ENCODE measurements at places on chromosomes 3 and 15.
A peak's percentile ranks its signal among the peaks of the same experiment; 100 is the strongest.

DNA sequence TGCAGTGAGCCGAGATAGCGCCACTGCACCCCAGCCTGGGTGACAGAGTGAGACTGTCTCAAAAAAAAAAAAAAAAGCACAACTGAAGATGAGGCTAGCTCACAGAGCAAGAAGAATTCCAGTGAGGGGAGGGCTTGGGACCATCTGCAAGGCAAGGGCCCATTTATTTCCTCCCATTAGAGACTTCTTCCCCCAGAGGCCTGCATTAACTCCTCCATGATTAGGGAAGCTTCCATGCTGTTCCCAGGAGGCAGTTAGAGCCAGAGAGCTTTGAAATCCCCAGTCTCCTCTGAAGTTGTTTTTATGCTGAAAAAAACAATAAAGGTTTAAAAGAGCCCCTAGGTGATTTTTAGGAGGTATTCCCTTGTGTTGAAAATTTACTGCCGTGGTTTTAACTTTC lies 54.3 kb upstream of the ADCY5 start:
- DNase-seq = no peak

GRCh38 chr3:71226565-71227269 lies 356.8 kb downstream of the FOXP1 start:
- DNase-seq = no peak

- DNase-seq = no peak
Measured at GRCh38 chr3:66592016-66592761, 91.4 kb upstream of the LRIG1 start.

- no peak for DNase-seq
Measured at GRCh38 chr3:175732017-175732416, 872.9 kb downstream of the NAALADL2 start.

- DNase-seq = no peak
Measured at GRCh38 chr3:171257251-171258203, 202.7 kb downstream of the TNIK start.

DNA sequence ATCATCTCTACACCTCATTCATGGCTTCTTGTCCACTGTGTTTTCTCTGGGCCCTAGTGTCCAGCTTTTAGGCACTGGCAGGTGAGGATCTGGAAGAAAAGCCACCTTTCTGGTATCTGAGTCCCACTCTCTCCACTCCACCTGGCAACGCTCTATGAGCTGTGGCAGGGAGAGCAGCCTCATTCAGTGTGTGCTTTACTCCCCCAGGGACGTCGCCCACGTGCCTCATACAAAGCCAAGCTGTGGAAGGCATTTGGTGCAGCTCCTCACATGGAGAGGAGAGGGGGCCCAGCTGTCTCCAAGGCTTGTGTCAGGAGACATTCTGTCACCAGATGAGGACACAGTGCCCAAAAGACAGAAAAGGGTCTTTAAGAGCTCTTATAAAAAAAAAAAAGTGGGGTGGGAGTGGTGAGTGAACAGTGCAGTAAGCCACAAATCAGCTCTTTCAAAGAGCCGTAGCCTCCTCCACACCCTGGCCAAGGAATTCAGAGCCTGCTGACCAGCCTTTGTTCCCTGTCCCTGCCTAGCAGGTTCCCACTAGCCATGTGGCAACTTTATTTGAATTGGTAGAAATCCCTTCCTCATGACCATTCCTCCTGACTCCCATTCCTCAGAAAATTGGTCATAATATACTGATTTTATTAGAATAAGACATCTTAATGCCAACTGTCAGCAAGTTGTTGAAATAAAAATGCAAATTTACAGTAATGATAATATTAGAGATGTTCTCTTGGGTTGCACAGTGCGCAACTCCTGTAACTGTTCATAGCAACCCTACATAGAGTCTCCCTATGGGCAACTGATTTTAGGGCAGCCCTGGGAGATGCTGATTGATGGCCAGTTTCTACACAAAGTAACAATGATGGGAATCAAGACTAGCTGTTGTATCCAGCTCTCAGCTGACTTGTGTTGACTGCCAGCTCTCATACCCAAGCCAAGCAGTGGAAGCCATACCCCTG lies 29.5 kb downstream of the GALNT15 start:
- no peak for DNase-seq

DNA sequence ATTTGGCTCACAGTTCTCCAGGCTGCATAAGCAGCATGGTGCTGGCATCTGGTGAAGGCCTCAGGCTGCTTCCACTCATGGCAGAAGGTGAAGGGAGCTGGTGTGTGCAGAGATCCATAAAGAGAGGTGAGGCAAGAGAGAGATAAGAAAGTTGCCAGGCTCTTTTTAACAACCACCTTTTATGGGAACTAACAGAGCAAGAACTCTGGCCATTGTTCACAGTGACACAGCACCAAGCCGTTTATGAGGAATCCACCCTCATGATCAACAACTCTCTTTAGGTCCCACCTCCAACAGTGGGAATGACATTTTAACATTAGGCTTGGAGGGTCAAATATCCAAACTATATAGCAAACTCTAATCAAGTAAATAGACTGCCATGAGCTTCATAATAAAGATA lies 557.2 kb upstream of the SUCLG2 start:
- no peak for DNase-seq

DNA sequence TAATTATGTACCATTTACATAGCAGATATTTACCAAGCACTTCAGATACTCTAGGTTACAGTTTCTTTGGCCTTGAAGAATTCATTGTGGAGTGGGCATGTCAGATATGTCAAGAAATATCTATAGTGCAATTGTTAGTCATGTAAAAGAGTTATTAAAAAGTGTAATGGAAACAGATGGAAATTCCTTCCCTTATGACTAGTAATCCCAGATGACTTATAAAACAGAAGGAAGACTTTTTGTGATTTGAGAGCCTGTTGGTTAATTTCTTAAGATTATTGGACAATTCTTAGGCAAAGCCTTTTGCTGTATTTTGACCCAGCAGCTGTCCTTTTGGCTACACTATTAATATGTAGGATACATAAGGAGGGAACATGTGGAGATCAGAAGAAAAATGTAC lies 708.9 kb upstream of the NECTIN3 start:
- DNase-seq = no peak

DNA sequence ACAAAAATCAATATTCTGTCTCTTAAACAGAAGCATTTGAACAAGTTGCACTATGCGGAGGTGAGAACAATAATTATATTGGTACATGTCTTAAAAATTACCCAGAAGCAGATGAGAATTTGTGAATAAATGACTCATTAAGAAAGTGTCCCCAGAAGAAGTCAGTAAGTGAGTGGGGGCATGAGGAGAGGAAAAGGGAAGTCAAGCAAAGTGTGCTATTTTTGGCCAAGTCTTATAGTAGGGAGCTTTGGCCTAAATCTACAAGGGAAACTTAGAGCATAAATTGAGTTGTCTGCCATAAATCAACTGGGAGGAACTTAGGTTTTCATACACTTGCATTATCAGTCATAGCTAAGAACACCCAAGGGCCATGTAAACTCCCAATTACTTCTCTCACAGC lies 86.9 kb upstream of the SATB1 start:
- no peak for DNase-seq

DNA sequence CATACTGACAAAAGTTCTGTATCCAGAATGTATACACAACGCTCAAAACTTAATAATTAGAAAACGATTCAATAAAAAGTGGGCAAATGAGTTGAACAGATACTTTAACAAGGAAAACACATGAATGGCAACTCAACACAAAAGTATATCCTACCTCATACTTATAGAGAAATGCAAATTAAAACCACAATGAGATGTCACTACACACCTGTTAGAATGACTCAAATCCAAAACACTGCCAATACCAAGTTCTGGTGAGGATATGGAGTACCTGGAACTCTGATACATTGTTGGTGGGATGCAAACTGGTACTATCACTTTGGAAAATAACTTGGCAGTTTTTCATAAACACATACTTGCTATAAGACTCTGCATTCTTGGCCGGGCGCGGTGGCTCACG lies 42.1 kb downstream of the PRTG start:
- DNase-seq = no peak

GRCh38 chr3:110816008-110816407 lies 255.6 kb upstream of the NECTIN3 start:
- DNase-seq = no peak

DNA sequence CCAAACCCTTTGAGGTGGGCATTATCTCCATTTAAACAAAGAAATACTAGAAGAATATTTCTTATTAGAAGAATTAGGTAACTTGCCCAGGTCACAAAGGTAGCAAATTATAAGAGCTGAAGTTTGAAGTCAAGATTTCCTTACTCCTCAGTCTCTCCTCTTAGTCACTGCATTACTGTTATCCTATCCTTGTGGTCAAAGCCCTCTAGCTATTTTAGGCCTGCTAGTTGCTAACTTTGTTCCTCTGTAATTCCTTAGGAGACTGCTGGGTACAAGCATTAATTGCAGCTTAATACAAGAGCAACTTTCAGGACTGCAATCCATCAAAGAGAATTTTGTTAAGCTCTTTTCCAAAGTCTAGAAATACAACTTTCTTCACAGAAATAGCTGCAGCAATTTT lies 528.2 kb downstream of the ZIC1 start:
- DNase-seq = no peak

DNA sequence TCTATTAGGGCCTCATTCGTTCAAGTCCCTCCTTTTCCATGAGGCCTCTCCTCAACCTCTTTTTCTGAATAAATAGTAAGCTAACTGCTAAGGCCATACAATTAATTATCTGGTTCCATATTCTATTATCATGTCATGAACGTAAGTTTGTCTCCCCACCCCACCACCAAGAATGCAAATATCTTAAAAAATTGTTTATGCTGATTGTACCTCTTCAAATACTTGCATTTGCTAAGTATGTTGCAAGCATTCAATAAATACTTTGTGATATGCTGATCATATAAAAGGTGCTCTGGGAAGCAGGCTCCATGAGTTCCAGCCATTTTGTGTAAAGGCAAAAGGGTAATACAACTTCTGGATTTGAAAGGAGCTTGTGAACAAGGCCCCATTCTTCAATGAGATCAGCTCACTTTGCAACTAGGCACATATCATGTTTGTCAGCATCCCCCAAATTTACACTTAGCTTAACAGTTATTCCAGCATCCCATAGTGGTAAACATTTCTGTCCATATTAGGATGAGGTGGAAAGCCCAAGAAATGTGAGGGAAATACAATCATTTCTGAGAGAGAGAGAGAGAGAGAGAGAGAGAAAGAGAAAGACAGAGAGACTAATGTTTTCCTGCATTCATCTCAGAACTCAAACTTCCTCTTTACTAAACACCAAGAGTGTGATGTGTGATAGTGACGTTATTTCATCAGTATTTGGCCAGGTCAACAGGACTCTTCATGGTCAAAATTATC lies 33.2 kb downstream of the SLC12A8 start:
- no peak for DNase-seq

DNA sequence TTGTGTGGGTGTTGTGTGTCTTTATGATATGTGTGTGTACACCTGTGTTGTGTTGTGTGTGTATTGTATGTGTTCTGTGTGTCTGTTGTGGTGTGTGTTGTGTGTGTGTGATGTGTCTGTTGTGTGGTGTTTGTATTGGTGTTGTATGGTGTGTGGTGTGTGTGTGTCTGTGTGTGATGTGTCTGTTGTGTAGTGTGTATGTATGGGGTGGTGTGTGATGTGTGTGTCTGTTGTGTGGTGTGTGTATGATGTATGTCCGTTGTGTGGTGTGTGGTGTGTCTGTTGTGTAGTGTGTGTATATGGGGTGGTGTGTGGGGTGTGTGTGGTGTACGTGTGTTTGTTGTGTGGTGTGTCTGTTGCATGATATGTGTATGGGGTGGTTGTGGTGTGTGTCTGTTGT lies 46.6 kb downstream of the ZDHHC19 start:
- DNase-seq = no peak

- DNase-seq = no peak
Measured at GRCh38 chr15:48774484-48774883, 36.4 kb downstream of the CEP152 start.

GRCh38 chr3:138112362-138112761 lies 3.0 kb downstream of the DZIP1L start:
- no peak for DNase-seq

DNA sequence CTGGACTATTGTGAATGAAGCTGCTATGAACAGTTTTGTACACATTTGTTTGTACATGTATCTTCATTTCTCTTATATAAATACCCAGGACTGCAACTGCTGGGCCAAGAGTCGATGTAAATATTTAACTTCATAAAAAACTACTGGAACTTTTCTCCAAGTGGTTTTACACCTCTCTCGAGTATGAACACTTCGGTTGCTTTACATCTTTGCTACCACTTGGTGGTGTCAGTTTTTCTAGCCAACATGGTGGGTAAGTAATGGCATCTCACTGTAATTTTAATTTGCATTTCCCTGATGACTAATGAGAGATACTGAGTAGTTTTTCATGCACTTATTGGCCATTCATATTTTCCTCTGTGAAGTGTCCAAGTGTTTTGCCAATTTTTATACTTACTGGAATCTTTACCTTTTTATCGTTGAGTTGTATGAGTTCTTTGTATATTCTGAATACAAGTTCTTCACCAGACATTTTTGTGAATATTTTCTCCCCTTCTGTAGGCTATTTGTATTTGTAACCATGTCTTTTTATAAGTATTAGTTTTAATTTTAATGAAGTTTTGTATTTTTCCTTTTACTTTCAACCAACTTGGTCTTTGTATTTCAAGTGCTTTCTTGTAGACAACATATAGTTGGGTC lies 44.4 kb downstream of the PCOLCE2 start:
- peak; percentile 25 for DNase-seq

GRCh38 chr15:41492597-41493204 lies 973 bp upstream of the ITPKA start:
- DNase-seq = peak; percentile 45

DNA sequence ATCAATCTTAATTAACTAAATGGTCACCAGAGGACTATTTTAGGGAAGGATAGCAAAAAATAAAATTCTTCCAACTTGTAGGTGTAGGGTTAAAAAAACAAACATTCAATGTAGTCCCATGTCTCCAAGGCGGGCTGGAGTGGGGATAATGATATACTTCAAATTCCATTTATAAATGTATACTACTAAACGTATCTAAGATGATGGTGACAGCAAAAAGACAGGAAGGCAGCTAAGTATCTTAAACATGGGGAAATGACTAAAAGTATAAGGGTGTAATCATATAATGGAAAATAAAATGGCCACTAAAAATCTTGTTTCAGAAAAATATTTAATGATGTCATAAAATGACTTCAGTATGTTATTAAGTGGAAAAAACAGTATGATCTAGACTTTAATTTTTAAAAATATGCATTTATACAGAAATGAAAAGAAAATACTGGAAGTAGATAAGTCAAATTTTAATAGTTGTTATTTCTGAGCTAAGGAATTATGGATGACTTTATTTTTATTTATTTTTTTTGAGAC lies 181.7 kb downstream of the SUCLG2 start:
- DNase-seq = no peak

DNA sequence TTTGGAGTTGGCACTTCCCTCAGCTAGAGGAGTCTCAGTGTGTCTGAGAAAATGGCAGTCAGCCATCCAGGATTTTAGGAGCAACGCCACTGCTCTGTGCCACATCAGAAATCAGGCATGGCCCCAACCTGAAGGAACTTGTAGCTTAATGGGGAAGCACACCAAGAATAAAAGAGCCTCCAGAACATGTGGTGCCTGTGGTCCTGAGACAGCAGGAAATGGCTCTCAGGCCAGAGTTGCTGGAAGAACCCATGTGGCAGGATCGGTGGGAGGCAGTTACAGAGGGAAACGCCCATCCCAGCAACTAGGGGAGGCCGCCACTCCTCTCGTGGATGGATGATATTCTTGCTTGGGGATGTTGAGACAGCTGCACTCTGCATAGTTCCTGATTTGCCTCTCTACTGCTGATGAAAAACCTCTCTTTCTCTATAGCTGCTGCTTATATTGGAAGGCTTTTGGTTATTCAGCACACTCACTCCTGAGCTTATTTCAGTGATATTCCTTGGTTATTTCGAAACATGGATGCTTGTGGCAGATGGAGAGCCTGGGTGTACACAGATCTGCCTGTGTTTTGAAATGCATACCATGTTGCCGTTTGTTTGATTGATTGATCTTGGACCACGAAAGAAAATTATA lies 52.4 kb downstream of the KLHL25 start:
- peak; percentile 32 for DNase-seq

- DNase-seq = no peak
Measured at GRCh38 chr15:36362509-36362915, 216.9 kb upstream of the CDIN1 start.

Data from SK-N-SH (cell line).